ENCODE measurements at places on chromosomes 16 and 17. TPM values are rescaled to one million over a fixed set of nuclear protein-coding genes. Genes with fewer than 3 reads are reported as not detected.

Gene DYNLRB2
- not detected for total RNA-seq

Gene MYH8
- not detected for total RNA-seq

GRCh38 chr17:74455025-74455545 lies 11.3 kb upstream of the CD300A start:
- DNase-seq: no peak

GRCh38 chr16:50573947-50574744 lies 25.9 kb downstream of the NKD1 start:
- no peak for DNase-seq

GRCh38 chr17:56125830-56126819 lies 27.1 kb upstream of the ANKFN1 start:
- no peak for DNase-seq

DNA sequence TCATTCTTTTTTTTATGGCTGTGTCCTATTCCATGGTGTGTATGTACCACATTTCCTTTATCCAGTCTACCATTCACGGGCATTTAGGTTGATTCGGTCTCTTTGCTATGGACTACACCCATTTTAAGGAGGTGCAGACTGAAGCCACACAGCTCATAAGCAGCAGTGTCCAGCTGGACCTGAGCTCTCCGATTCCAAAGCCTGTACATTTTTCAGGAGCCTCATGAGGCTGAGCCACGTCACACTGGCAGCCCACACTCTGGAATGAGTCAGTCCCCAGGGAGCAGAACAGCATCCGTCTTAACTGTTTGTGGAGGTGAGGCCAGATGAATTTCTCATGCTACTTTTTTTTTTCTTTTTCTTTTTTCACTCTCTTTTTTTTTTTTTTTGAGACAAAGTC lies 116.1 kb downstream of the C16orf95 start:
- no peak for DNase-seq

- DNase-seq: no peak
Observed at GRCh38 chr16:15682105-15682570, 32.1 kb downstream of the NDE1 start.

Gene GPR179
- total RNA-seq: not detected

DNA sequence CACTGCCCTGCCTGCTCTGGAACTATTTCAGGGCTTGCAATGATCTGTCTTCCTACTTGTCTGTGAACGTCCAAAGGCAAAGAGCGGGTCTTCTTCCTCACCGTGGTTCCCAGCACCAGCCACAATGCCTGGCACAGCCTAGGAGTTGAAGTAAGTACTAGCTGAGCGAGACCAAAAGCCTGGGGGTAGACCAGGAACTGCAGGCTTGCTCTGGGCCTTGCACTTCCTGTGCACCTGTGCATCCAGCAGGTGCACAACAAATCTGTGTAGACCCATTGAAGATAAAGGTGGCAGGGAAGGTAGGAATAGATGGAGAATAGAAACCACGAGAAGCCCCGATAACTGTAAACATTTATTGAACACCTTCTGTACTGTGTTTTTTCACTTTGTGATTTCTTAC lies 4.6 kb downstream of the FAM171A2 start:
- DNase-seq: no peak

GRCh38 chr16:11056993-11057649 lies 112.8 kb downstream of the CLEC16A start:
- no peak for DNase-seq

Gene GNPTG
- 40.2 TPM for total RNA-seq

Gene SGCA
- total RNA-seq: 2.2 TPM

- no peak for DNase-seq
Observed at GRCh38 chr16:61263400-61263799, 772.8 kb downstream of the CDH8 start.

- no peak for DNase-seq
Observed at GRCh38 chr16:82470016-82470415, 156.8 kb upstream of the CDH13 start.

Gene RNF112
- total RNA-seq: not detected

- DNase-seq: no peak
Observed at GRCh38 chr16:87033021-87033471, 284.1 kb downstream of the C16orf95 start.

Gene HS3ST2
- total RNA-seq: not detected

Gene MYH2
- not detected for total RNA-seq

DNA sequence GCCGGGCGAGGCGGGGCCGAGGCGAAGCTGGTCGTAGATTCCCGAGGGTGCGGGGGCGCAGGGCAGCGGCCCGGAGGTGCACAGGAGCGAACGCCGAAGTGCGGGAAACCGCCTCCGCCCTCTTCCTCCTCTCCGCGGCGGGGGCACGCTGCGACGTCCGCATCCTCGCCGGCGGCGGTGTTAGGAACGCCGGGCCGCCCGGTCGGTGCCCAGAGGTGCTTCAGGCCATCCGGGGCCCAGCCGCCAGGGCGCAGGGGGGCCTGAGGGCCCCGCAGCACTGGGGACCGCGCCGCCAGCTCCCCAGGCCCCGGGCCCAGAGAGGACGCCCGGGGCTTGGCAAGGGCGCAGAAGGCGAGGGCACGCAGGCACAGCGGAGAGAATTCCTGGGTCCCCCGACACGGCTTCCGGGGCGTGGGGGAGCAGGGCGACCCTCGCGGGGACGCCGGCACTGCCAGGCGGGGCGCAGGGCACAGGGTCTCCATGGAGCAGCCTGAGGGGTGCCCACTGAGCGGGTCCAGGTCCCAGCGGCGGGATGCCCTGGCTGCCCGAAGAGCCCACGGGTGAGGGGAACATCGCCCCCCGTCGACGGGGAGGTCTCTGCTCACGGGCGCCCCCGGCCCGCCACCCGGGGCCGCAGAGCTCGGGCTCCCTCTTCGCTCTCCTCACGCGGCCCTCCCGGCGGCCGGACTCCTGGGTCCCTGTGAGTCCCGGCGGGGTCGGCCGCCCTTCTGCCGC lies 576 bp downstream of the EPOP start:
- DNase-seq: peak; percentile 53

- DNase-seq: no peak
Observed at GRCh38 chr16:1108299-1109252, 12.5 kb upstream of the C1QTNF8 start.

Gene PDPK1
- total RNA-seq: 42.5 TPM

DNA sequence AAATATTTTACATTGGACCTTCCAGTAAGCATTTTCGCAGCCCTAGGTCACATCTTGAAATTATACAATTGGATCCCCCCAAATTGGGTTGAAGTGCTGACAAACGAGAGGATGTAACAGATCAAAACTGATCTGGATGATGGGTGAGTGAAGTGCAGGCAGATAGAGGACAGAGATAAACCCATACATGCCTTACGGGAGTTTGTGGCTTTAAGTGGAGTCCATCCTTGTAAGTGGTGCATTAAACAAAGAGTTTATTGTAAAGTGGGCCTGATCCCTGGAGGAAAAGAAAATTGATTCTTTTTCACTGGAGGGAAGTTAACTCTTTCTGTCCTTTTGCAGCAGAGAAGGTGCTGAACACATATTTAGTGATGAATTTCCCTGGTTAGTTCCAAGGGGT lies 39.0 kb upstream of the KCNJ2 start:
- no peak for DNase-seq

Gene C1QTNF8
- not detected for total RNA-seq

- no peak for DNase-seq
Observed at GRCh38 chr17:54948380-54948779, 20.1 kb downstream of the COX11 start.

GRCh38 chr16:55569025-55569424 lies 2.5 kb downstream of the CAPNS2 start:
- DNase-seq: no peak

DNA sequence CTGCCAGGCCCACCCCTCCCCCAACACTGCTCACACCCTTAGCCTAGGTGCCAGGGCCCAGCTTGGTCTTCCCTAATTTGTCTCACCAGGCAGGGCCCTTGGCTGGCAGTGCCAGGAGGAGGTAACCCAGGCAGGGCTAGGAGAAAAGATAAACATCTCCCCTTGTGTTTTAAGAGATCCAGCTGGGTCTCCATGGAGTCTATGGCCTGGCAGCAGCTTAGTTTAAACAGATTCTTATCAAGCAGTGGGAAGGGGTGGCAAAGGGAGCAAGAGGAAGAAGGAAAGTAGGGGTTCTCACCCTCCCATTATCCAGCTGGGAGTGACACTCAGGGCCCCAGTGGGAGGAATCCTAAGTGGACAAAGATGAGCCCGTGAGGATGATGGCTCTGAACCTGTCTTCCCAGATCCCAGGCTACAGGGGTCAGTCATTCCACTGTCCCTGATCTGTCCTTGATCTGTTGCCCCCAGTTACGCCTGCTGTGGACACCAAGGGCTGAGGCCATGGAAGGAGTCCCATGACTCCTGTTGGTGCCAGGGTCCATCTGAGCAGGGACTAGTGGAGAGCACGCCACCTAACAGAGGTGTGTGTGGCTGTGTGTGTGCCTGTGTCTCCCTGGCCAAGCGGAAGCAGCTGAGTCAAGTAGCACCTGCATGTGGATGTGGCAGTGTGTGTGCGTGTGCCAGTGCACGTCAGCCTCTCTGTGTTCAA lies 47.4 kb upstream of the MEIOC start:
- DNase-seq: no peak

Gene TMIGD1
- not detected for total RNA-seq

- DNase-seq: no peak
Observed at GRCh38 chr17:40301315-40301714, 7.7 kb upstream of the RARA start.

- no peak for DNase-seq
Observed at GRCh38 chr16:87845807-87846619, 23.3 kb downstream of the SLC7A5 start.

Data from activated B cell treated with CpG ODN at 0.5 μM for 24 hours (primary cell).